ENCODE measurements at places on chromosomes 12 and 14.

GRCh38 chr12:26080911-26081310, 43.9 kb downstream of the BHLHE41 start:
- DNase-seq: no peak

- no peak for DNase-seq
Observed at GRCh38 chr12:56541631-56542030, 20.0 kb downstream of the RBMS2 start.

GRCh38 chr14:101179691-101180211, 276.2 kb upstream of the RTL1 start:
- DNase-seq: no peak

GRCh38 chr12:110641521-110641920, 27.6 kb downstream of the TCTN1 start:
- no peak for DNase-seq

Measured in type B pancreatic cell (in vitro differentiated cells).